ENCODE measurements at places on chromosomes 5 and 9.

DNA sequence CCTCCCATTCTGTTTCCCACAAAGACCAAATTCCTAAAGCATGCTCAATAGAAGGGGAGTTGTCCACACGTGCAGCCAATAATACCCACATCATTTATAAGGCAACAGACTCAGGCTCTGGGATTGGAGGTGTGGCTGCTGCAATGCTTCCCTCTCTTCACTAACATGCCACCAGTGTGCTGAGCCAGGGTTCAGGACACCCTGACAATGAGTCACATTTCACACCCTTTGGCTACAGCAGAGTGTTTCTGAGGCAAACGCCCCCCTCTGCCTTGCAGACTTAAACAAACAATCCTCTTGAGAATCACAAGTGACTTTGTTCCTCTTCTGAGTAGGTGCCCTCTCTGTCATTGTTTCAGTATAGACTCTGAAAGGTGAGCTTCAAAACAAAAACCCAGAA, 189.3 kb upstream of the TLE4 start:
- no peak for DNase-seq

DNA sequence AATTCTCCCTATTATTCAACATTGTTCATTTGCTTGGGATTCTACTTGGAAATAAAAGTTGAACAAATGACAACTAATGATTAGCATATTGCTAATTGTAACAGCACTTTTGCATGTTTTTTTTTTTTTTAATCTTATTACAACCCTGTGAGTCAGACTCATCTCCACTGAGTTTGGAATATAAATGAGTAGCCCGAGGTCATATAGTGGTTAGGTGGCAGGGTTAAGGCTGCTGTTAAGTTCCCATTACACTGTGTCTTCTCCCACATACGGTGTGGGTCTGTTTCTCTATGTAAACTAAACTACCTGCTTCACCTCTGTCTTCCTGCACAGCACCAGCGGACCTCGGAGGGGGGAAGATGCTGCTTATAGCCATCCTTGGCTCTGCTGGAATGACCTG, 92.4 kb downstream of the EQTN start:
- no peak for DNase-seq

DNA sequence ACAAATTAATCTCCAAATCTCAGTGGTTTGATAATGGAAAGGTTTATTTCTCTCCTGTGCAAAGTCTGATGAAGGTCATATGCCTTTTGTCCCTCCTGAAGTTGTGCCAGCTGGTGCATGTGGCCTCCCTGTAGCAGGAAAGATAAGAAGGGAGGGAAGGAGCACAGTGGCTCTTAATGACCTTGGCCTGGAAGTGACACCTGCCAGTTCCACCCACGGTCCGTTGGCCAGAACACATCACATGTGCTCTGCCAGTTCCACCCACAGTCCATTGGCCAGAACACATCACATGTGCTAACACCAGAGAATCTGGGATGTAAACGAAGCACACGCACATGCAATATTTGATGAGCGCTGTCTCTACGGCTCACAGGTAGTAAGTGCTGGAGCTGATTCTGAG, 130.9 kb downstream of the DOCK2 start:
- no peak for DNase-seq

GRCh38 chr5:31854181-31855133, 215.5 kb downstream of the PDZD2 start:
- DNase-seq, result no peak

DNA sequence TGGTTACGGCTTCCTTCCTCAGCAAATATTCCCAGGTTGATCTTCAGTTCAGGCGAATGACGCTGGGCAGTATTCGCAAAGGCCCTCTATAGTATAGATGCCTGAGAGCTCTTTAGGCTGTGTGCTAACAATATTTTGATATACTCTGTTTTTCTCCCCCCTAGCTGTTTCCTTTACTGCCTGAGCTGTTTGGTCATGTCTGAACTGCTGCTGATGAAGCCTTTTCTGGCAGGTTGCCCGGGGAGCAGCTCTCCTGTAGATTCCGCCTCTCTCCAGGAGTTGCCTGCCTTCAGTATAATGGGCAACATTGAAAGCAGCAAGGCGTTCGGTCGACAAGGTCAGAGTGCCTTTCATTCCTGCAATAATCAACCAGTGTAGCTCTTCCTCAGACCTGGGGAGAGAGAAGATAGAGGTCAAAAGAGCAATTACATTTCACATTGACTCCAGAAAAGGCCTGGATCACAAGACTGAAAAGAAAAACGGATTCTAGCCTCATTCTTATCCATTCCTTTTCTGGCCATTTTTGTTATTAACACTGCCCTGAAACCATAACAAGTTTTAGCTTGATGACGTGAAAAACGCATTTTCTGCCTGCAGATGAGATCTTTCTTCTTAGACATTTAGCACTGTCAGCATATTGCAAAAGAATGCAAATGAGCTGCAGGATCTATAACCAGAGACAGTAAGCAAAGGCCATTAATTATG, 60.1 kb upstream of the ZNF608 start:
- no peak for DNase-seq

GRCh38 chr5:106085136-106085535, 1585.6 kb downstream of the EFNA5 start:
- no peak for DNase-seq

GRCh38 chr5:2981652-2982051, 230.2 kb upstream of the IRX2 start:
- no peak for DNase-seq

- DNase-seq, result no peak
Observed at GRCh38 chr9:126986506-126986951, 71.9 kb downstream of the RALGPS1 start.

DNA sequence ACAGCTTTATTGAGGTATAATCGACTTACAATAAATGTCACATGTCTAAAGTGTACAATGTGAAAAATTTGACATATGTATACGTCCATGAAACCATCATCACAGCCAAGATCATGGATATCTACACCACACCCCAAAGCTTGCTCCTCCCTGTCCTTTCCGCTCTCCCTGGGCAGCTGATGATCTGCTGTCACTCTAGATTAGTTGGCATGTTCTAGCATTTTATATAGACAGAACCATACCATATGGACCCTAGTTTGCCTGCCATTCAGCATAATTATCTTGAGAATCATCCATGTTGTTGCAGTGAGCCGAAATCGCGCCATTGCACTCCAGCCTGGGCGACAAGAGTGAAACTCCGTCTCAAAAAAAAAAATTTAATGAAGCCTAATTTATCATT, 42.5 kb downstream of the ERGIC1 start:
- no peak for DNase-seq

GRCh38 chr5:69467442-69468225, 25.0 kb upstream of the OCLN start:
- no peak for DNase-seq

DNA sequence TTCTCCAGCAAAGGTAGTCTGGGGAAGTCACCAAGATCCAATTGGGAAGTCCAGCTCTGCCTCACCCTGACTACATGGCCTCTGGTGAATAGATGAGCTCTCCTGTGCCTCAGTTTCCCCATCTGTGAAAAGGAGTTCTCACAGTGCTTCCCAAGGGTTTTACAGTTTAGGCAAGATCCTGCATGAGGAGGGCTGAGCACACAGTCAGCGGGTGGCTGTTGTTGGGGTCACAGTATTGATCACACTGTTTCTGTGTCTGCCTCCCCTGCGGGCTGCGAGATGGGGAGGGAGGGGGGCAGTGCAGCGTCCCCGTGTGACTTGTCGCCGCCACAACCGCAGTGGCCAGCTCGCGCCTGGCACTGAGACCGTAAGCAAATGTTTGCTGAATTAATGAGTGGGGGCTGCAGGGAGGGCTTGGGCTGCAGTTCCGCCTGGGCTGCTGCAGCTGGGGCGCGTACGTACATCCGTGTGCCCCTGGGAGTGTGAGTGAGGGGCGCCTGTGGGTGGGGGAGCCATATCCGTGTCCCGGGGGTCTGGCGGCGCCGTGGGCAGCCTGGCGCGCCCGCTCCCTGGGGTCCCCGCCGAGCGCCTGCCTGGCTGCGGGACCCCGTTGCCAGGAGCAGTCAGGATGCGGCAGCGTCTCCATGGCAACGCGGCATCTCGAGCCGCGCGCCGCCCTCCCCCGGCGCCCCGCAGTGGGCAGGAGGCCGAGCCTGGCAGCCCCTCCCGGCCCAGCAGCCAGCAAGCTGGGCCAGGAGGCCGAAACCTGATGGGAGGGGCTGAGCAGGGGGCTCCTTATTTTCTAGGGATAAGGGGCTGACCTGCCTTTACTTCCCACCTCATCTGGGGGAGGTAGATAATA, 31.4 kb upstream of the PSD2 start:
- no peak for DNase-seq

GRCh38 chr5:55557123-55557522, 22.4 kb upstream of the PLPP1 start:
- no peak for DNase-seq

- no peak for DNase-seq
Observed at GRCh38 chr5:35127006-35127405, 79.3 kb upstream of the AGXT2 start.

- no peak for DNase-seq
Observed at GRCh38 chr5:169772688-169773087, 135.6 kb downstream of the DOCK2 start.

- no peak for DNase-seq
Observed at GRCh38 chr9:98453589-98454311, 198.3 kb upstream of the TBC1D2 start.

GRCh38 chr9:21833090-21833801, 30.8 kb downstream of the MTAP start:
- no peak for DNase-seq

- no peak for DNase-seq
Observed at GRCh38 chr5:133565993-133566392, 46.3 kb downstream of the FSTL4 start.

- no peak for DNase-seq
Observed at GRCh38 chr9:133221177-133221809, 12.2 kb upstream of the OBP2B start.

GRCh38 chr9:4538107-4538506, 47.8 kb downstream of the SLC1A1 start:
- no peak for DNase-seq

GRCh38 chr5:136054142-136055019, 25.6 kb downstream of the TGFBI start:
- DNase-seq, result no peak

DNA sequence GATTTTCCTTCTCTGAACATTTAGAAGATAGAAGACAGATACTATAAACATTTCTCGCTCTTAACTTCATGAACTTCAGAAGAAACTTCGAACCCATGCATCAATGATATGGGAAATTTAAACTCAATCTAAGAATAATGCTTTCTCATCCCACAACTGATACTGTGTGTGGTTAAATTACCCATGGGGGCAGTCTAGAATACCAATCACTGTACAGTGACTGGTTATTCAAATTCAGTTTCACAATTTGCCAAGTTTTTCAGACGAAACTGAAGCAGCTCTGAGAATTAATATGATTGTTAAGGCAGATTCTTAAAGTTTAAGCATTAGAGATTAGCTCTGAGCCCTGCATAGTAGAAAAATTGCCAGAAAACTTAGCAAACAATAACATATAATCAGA, 431.0 kb downstream of the SH3GL2 start:
- no peak for DNase-seq

GRCh38 chr5:57594436-57594835, 111.8 kb upstream of the ACTBL2 start:
- DNase-seq, result no peak

DNA sequence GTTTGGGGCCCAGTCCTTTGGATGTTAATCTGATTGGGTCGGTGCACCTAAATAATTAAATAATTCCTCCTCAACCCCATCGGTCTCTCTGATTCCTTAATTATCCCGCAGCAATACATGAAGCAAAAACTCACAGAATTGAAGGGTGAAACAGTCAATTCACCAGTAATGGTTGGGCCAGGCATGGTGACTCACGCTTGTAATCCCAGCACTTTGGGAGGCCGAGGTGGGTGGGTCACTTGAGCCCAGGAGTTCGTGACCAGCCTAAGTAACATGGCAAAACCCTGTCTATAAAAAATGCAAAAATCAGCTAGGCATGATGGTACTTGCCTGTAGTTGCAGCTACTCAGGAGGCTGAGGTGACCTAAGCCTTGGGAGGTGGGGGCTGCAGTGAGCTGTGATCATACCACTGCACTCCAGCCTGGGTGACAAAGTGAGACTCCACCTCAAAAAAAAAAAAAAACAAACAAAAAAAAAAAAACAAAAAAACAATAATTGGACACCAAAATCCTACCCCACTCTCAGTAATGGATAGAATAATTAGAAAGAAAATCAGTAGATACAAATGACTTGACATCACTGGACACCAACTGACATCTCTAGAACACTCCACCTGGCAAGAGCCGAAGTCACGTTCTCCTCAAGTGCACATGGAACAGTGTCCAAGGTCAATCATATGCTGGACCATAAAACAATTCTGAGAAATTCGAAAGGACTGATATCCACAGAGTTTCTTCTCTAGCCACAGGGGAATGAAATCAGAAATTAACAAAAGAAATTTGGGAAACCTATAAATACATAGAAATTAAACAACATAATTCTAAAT, 5.3 kb downstream of the ABO start:
- no peak for DNase-seq

DNA sequence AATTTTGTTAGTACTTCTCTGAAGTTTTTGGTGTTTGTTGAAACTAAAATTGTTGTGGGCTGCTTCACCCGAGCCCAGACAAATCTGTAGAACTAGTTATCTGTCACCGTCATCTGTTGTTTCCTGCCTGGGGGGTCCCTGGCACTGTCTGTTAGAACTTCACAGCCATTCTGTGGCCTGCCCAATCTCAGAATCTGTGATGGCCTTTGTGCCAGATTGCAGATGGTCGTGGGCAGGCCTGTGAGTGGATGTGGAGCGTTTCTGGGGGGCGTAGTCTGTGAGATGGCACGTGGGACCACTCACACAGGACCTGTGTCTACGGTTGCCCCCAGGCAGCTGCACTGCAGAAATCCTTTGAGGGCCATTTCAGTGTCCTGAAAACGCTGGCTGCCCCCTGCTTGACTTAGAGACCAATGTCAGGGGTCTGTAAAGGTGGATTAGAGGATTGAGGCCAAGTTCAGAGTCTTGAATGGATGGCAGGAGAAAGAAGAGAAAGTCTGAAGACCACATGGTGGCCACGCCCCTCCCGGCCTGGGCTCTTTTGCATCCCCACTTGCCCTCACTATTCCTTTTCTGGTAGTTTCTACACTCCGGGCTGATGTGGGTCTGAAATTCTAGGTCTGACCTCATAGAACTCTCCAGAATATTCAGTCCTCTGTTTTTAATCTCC, 38.3 kb downstream of the TRIO start:
- DNase-seq, result no peak

DNA sequence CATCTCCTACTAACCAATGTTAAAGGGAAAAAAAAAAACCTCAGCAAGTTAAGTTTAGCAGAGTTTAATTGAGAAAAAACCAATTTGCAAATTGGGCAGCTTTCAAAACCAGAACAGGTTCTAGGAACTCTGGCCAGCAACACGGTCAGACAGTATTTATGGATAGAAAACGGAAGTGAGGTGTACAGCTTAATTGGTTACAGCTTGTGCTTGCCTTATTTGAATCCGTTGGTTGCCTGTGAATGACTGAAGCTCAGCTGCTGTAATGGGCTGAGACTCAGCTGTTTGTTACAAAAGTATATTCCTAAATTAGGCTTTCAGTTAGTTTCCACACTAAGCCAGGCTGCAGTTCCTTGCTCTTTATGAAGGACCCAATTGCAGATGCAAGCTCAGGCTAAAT, 217.0 kb downstream of the SREK1 start:
- DNase-seq, result no peak

GRCh38 chr9:109789556-109789955, 9.6 kb downstream of the PALM2AKAP2 start:
- no peak for DNase-seq

GRCh38 chr5:68319706-68320412, 104.3 kb downstream of the PIK3R1 start:
- DNase-seq, result no peak

GRCh38 chr9:16325966-16326365, 544.5 kb downstream of the BNC2 start:
- no peak for DNase-seq

- no peak for DNase-seq
Observed at GRCh38 chr5:172005708-172006320, 624 bp downstream of the FBXW11 start.

Measured in stimulated activated CD8-positive, alpha-beta memory T cell treated with anti-CD3 and anti-CD28 coated beads, Interleukin-12 subunit alpha, Interleukin-12 subunit beta, amount 100 ng/mL, for 1 hour (primary cell).